NCI-H187 (cell line): ENCODE measurements at places on chromosomes 2 and 18.

- no peak for DNase-seq
These were observed 126.6 kb downstream of the KCNH7 start for GRCh38 chr2:162711832-162712540.

- no peak for DNase-seq
These were observed 333.7 kb upstream of the SKOR2 start for GRCh38 chr18:47585136-47585535.

GRCh38 chr2:162254236-162254871 is 11.1 kb upstream of the FAP start:
- DNase-seq = no peak

- DNase-seq = no peak
These were observed 35.8 kb downstream of the GREB1 start for GRCh38 chr2:11569636-11570035.

- DNase-seq = no peak
These were observed 123.4 kb upstream of the CTNNA2 start for GRCh38 chr2:79389481-79389880.

DNA sequence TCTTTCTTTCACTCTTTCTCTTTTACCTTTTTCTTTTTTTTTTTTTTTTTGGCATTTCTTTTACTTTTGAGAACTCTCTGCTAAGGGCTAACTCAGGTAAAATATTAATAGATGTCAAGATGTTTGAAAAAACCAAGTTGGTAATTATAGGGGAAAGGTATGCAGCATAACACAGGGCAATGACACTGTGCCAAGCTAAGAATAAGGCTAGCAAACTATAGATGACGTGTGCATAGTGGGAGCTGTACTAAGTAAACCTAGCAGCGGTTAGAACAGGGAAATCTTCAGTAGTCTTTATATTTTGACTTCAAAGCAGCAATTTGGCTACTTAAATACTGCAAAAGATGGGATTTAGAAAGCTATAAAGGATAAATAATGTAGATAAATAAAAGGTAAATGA is 415.4 kb upstream of the RGPD4 start:
- no peak for DNase-seq

DNA sequence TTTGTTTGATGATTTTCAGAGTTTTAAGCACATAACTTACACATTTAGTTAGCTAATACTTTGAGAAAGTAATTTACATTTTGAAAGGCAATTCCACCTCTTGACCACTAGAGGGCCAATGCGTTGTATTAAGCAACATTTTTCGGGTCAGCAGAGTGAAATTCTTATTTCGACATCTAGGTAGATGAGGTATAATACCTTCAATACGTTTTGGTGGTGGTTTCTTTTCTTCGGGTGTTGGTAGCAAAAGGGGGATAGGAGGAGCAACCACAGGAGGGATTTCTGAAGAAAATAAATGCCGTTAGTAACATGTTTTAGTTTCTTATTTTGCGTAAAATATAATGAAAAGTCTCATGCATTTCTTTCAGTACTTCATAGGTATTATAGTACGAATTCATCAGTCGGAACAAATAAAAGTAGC is 106.3 kb downstream of the TTN start:
- DNase-seq = no peak

GRCh38 chr2:182379241-182379640 is 47.6 kb downstream of the PDE1A start:
- no peak for DNase-seq

- DNase-seq = no peak
These were observed 35.9 kb upstream of the MYO1B start for GRCh38 chr2:191209340-191209739.

- no peak for DNase-seq
These were observed 56.9 kb downstream of the SLC38A11 start for GRCh38 chr2:164898475-164898874.

GRCh38 chr18:44679914-44680272 is 795 bp upstream of the SETBP1 start:
- DNase-seq = no peak

DNA sequence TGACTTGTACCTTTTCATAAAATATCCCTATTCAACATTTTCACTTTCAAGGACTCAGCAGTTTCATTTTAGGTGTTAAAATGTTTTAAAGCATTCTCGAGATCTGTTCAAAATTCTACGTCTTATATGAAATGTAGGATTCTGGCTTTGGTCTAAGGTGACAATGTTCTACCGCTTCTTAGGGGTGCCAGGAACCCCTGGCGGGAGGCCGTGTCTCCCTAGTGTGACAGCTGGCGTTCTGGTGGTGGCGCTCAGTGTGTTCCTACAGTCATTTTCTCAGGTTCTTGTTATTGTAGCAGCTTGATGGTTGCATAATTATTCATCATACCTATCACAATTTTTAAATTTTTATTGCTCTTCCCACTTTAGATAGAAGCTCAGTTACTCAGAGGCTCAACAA is 204.6 kb downstream of the AGAP1 start:
- DNase-seq = no peak

GRCh38 chr2:120701096-120701495 is 34.6 kb upstream of the GLI2 start:
- no peak for DNase-seq

- DNase-seq = no peak
These were observed 56.6 kb downstream of the SP100 start for GRCh38 chr2:230472621-230473018.

GRCh38 chr2:75344146-75344545 is 144.8 kb upstream of the TACR1 start:
- no peak for DNase-seq

DNA sequence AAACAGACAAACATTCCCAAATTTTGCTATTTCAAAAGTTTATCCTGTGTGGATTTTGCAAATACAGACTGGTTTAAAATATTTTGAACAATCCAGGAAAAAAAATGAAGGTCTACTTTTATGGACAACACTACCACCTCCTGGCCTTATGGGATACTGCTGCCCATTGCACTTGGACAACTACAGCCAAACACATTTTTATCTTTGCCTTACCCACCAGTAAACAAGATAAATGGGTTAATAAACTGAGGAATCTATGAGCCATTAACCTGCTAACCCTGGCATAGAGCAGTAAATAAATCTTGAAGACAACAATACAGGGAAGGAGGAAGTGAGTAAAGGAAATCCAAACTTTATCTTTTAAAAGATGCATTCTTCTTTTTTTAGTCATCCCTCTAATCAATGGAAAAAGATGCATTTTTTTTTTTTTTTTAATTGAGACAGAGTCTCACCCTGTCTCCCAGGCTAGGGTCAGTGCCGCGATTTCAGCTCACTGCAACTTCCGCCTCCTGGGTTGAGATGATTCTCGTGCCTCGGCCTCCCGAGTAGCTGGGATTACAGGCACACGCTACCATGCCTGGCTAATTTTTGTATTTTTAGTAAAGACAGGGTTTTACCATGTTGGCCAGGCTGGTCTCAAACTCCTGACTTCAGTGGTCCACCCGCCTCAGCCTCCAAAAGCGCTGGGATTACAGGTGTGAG is 2.1 kb upstream of the SPIRE1 start:
- DNase-seq = peak; percentile 7

DNA sequence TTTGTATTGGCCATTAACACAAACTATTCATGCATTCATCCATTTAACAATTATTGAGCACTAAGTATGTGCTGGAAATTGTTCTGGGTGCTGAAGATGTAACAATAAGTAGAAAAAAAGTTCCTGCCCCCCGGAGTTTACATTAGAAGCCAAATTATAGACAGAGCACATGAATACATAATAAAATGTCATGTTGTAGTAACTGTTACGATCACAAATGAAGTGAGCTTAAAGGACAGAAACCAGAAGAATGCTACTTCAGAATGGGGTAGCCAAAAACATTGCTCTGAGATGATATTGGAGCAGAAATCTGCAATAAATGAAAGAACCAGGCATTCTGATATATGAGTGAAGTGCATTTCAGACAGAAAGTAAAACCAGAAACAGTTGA is 256.0 kb upstream of the SETBP1 start:
- no peak for DNase-seq

DNA sequence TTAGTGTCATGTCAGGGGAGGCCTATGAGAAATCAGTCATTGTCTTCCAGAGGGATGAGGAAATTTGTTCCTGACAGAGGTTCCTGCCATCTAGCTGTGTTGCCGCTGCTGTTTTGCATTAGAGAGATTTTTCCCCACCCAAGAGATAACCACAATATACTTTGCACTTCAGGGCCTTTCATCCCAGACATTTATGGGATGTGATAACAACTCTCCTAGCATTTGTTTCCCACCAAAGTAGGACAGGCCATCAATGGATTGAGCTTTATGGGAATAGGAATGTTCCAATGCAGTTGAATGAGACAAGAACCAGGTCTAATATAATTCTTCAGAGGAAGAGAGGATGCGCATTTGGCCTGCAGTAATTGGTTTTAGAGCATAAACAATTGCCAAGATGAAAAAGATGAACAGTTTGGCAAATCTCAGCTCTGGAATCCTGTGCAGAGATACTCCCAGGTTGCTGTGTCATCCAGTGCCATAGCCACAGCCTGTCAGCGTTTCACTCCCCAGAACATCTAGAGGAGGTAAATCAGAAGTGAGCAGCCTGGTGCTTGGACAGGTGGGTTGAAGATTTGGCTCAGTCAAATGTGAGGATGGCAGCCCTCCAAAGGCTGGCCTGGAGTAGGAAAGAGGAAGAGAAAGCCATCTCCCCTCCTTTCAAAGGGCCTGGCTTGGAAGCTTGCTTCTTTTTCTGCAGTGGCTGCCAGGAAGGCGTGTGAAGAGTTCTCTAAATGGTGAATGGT is 93.7 kb upstream of the SETBP1 start:
- no peak for DNase-seq

- DNase-seq = no peak
These were observed 709.1 kb upstream of the CHAC2 start for GRCh38 chr2:53058526-53058925.

- DNase-seq = no peak
These were observed 64.1 kb downstream of the NRP2 start for GRCh38 chr2:205746420-205746785.

GRCh38 chr2:11625671-11626070 is 44.3 kb downstream of the NTSR2 start:
- DNase-seq = no peak

DNA sequence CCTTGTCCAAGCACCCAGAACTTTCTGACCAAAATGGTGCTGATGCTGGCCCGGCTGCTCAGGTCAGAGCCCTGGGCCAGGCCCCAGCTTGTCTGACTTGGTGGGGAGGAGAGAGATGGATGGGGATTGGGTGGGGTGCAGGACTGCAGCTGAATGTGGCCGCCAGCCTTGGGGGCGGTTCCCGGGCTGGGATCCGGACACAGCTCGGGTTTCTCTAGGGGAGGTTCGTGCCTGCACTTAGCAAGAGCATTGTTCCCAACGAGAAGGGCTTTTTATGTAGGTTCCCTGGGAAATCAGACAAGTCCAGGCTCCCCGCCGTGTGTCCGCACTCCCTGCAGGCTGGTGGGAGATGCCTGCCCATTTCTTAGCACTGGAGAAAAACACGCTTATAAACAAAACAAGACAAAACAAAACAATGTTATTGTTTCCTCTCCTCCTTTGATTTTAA is 50.5 kb upstream of the HS6ST1 start:
- no peak for DNase-seq

DNA sequence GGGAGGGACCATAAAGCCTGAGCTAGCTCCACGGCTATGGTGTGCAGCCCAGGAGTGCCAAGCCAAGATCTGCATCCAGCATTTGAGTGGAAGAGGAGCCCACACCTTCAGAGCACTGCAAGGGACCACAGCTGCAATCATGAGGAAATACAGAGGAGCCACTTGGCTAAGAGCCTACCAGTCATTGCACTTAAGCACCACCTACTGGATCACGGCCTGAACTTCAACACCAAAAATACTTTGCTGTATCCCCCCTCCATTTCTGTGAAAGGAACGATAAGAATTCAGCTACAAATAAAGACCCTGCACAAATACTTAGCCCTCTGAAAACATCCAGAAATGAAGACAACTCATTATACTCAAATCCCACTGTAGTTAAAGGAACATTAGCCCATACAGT is 545.3 kb downstream of the TSN start:
- no peak for DNase-seq

GRCh38 chr2:167965907-167966761 is 281.3 kb downstream of the STK39 start:
- no peak for DNase-seq

DNA sequence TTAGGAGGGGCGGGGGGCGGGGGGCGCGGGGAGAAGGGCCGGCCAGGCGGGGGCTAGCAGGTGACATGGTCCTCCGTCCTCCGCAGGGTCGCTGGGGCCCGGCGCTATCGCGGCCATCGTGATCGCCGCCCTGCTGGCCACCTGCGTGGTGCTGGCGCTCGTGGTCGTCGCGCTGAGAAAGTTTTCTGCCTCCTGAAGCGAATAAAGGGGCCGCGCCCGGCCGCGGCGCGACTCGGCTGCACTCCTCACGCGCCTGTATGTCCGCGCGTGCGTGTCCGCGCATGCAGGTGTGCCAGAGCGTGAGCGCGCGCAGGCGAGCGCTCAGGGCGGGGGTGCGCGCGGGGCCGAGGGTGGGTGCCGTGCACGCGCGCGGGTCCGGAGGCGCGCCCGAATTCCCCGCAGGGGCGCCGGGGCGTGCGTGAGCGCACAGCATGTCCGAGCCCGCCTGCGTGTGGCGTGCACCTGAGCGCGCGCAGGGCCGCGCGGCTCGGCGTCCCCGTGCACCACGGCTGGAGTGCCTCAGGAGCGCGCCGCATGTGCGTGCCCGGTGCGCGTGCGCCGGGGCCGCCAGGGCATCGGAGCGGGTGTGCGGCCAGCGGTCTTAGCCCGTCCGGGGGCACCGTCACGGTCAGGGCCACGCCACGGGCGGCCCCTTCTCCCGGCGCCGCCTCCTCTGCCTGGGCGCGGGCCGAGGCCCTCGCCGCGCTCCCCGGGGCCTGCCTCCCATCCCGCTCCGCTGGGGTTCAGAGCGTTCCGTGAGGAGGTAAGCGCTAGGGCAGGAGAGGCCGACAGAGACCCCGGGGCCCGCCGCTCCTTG is 6.3 kb downstream of the SNORC start:
- no peak for DNase-seq

GRCh38 chr18:58455314-58456188 is 173.3 kb downstream of the ALPK2 start:
- no peak for DNase-seq

DNA sequence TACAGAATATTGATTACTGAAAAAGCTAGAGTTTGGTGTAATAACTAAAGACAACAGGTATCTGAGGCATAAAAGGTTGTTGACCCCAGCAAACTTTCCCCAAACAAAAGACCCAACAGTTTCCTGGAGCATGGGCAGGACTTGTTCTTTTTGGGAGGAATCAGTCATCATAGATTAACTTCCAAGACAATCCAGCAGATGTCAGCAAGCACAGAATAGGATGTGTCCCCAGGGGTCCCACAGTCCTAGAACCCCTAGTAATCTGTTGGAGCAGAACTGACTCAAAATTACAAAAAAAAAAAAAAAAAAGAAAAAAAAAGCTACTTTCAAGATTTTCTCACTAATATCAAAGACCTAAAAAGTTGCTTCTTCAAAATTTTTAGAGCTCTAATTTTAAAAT is 564.7 kb upstream of the SLC39A10 start:
- no peak for DNase-seq

GRCh38 chr2:240952496-240953246 is 45.7 kb upstream of the SNED1 start:
- DNase-seq = no peak
